Epithelial cell of proximal tubule (primary cell): ENCODE measurements at places on chromosomes 5 and 9.

- DNase-seq: no peak
Measured at GRCh38 chr5:168578006-168578405, 1.2 kb downstream of the PANK3 start.

DNA sequence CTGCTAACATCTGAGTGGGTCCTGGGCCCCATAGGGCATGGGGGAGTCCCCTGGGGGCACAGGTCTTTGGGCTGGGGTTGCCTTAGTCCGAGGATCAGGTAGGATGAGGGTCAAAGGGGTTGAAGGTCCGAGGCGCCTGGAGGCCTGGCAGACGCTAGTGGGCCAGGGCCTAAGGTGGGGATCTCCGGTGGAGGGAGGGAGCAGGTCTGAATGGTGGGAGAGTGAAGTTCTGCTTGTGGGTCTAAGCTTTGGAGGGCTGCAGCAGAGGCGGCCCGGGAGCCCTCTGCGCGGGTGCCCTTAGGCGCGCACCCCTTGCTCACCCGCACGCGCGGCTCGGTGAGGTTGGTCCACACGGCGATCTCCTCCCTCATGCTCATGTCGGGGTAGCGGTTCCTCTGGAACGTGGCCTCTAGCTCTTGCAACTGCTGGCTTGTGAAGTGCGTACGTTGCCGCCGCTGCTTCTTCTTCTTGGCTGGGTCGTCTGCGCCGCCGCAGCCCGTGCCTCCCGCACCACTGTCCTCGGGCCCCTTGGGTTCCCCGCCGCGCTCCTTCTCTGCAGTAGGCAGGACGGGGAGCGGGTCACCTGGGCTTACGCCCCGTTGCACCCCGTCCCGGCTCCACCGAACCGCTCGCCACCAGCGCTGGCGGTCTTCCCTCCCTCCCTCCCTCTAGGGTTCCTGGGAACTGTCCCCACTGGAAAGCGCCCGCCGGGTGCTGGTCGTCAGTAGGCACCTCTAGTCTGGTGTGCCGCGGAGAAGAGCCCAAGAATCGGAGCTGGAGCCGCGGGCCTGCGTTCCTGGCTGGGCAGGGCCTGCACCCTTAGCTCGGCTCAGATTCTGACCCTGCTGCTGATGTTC is 2.8 kb downstream of the PITX1 start:
- DNase-seq: no peak

DNA sequence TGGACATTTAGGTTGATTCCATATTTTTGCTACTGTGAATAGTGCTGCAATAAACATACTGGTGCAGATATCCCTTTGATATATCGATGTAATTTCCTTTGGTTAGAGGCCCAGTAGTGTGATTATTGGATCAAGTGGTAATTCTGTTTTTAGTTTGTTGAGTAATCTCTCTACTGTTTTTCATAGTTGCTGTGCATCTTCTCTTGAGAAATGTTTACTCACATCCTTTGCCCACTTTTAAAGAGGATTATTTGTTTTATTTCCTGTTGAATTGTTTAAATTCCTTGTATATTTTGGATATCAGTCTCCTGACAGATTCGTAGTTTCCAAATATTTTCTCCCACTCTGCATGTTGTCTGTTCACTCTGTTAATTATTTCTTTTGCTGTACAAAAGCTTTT is 352.6 kb upstream of the TARS1 start:
- no peak for DNase-seq

DNA sequence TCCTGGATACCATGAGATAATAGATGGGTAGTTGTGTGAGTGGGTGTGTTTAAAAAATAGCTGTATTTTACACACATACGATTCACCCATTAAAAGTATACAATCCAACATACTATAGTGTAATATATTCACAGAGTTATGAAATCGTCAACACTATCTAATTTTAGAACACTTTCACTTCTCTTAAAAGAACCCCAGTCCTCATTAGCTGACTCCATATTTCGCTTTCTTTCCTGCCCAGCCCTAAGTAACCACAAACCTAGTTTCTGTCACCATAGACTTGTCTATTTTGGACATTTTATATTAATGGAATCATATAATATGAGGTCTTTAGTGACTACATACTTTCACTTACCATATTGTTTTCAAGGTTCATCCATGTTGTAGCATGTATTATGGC is 63.8 kb upstream of the S1PR3 start:
- DNase-seq: no peak
